ENCODE measurements at places on chromosomes 3 and 15.

DNA sequence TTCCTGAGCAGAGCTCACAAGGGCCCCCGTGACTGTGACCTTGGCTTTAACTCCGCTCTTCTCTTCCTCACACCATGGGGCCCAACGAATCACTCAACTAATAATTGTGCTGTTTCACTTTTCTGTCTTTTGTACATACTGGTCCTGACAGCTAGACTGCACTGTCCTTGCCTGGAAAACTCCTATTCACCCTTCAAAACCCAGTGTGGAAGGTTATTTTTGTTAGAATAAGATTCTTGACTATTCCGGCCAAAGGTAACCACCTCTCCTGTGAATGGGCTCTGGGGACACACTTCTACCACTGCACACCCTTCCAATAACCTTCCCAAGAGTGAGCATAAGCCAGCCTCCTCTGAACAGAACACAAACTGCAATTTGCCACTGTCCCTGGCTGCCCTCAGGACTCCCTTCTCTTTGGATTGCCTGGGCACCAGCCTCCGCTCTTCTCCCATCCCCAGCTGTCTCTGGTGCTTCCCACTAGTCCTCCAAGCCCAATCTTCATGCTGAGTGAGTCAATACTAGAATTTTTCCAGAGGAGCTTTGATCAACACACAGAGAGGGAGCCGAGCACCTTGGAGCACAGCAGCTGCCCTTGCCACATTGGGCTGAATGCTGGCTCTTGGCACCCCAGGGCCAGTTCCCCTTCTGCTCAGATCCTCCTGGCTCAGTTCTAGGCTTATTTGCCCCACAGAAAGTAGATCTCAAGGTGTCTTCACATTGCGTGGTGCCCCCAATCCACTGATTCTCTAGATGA is 2.1 kb downstream of the SCN5A start:
- no peak for DNase-seq

DNA sequence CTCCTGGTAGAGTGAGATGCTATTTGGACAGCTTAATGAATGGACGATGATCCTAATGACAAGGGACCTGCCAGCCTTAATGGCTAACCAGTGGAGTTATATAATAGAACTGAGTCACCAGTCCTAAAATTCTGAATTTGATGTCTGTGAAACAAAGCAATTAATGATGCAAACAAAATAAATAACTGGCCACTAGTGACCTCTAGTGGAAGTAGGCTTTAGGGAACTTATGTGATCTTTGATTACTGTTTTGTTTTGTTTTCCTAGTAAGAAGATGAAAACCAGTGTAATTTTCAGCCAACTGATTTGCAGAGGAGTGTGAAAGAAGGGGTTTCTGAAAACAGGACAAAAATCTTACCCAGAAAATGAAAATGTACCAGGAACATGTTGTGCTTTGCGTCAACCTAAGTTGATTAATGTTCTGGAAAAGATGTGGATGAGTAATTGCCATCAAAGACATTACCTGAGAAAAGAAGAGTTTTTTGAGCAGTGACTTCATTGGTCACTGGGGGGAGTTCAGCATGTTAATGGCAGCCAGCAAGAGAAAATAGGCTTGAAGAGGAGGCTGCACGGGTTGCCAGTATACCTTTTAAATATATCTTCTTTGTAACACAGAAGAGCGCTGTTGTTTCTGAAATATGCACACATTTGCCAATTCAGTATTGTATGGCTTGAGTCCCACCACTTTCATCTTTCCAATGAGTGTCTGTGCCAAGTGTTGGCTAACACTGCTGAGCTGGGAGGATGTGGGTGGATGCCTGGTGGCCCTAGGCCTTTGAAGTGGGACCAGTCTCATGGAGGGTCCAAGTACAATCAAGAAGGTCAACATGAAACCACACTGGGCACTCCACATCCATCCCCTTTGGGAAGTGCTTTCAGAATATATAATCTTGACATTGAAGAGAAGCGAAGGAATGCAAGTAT is 9.3 kb downstream of the VEPH1 start:
- no peak for DNase-seq

DNA sequence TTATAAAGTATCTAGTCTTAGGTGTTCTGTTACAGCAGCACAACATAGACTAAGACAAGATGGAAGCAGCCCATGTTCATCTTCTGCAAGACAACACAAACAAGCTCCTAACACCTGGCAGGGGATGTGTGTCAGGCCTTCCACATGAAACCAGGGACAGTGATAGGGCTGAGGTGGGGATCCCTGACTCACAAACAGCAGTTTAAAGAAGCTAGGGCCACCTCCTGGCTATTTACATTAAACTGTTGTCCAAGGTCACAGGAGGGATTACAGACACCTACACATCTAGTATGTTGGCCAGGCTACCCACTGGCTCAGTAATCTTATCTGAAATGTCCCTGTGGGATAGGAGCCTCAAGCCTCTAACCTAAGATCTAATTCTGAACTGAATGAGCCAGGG is 211.3 kb downstream of the MINAR1 start:
- DNase-seq: no peak

DNA sequence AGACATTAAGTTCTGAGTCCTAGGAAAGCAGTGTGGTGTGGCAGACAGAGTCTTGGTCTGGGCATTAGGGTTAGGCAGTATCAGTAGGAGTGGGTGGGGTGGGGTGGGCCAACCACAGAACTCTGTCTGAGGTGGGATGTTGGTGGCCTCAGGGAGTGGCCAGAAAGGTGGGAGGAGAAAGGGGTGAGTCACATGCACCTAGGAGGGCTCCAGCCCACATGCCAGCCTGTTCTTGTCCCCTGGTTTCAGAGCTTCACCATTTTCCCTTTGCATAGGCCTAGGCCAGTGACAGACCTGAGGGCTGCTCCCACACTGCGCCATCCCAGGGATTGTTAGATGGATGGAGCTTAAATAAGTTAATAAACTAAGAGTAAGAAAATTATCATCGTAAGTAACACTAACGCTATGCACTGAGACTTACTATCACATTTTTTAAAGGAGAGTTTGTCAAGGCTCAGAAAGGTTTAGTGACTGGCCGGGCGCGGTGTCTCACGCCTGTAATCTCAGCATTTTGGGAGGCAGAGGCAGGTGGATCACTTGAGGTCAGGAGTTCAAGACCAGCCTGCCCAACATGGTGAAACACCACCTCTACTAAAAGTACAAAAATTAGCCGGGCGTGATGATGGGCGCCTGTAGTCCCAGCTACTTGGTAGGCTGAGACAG is 33.8 kb downstream of the DNASE1L3 start:
- no peak for DNase-seq
